Transverse colon (tissue), 4 donors: ENCODE measurements at places on chromosomes 1 and 21. TPM values are rescaled to one million over a fixed set of nuclear protein-coding genes. Genes with fewer than 3 reads are reported as not detected.

DNA sequence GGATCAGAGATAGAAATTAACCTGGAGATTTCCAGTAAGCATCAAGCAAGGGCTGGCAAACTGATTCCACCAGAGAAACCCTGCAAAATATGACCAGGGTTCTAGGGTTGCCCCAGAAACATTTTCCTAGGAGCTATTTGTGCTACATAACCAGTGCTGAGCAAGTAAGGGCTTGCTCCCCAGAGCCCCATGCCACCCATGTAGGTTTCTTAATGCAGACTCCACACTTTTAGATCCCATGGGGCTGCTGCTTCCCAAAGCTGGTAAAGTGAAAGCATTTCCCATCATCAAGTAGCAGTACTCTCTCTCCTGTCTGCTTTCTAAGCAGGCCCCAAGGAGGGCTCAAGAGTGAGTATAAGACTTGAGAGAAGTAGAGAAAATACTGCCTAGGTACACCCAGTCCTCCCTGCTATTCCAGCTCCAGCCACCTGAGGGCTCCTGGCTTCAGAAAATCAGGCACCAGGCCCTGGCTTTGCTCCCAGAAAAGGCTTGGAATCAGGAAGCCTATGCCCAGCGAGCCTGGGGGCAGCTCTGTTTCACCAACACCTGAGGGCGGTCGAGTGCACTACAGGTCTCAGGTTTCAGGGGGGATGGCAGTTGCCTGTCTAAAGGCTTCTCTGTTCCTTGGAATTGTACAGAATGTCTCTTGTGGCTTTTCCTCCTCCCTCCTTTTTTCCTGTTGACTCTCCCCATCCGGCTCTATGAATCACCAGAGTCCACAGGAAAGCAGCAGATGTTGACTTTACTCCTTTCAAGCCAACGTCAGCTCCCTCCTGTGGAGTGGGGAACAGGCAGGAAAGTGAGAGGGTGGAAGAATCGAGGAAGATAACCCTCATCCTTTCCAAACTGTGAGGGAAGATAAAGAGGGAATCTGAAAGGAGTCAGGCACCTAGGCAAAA lies 6.2 kb upstream of the ANKRD35 start:
- peak; percentile 94 for DNase-seq

- DNase-seq = peak; percentile 57
Measured at GRCh38 chr1:165369255-165369848, 12.8 kb upstream of the LMX1A start.

DNA sequence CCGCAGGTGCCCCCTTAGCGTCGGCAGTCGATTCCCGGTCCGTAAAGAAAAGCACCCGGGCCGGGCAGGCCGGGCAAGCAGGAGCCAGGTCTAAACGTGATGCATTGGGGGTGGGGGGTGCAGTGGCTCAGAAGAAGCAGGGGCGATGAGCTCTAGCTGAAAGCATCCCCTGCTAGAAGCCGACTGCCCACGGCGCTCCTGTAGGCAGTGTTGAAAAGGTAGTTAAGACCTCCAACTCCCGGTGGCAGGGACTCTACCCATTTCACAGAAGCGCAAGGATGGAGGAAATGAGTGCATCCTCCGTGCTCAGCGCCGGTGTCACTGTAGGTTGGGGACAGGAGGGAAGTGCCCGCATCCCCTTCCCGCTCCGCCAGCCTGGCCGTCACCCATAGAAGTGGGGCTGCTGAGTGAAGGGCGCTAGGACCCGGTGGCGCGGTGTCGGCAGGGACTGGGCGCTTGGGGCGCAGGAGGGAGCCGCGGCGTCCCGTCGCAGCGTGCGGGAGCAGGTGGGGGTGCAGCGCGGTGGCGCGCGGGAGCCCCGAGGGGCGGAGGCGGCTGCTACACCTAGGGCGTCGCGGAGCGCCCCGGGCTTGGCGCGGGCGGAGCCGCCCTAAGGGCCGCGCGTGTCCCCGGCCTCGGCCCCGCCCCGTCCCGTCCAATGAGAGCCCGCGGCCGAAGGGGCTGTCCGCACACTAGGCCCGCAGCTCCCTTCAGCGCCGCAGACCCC lies at the start of gene WNT2B:
TSS of gene WNT2B (plus strand) at position 688 of the 727 bp plus-strand sequence. CDS start 298 bp downstream, outside the sequence.
- DNase-seq = peak; percentile 49

DNA sequence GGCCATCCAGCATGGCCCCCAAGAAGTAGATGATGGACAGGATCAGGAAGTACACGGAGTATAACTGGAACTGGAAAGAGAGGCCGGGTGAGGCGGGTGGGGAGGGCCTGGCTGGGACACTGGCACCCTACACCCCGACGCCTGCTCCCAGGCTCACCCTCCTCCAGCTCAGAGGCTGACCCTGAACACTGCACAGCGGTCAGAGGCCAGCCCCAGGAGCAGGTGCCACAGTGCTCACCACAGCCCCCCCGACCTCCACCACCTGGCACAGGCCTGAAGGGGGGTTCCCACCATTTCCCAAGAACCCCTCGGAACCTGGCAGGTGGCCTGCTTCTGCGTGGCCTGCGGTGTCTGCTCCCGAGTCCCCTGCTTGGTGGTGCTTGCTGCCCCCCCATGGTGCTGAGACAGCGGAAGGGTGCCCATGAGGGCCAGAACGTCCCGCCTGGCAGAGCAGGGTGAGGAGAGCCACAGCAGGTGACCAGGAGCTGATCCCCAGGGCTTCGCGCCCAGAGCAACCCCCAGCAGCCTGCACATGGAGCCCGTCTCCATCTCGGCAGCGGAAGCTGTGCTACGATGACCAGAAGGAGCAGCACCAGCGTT lies 26.1 kb downstream of the SLC19A1 start:
- no peak for DNase-seq

DNA sequence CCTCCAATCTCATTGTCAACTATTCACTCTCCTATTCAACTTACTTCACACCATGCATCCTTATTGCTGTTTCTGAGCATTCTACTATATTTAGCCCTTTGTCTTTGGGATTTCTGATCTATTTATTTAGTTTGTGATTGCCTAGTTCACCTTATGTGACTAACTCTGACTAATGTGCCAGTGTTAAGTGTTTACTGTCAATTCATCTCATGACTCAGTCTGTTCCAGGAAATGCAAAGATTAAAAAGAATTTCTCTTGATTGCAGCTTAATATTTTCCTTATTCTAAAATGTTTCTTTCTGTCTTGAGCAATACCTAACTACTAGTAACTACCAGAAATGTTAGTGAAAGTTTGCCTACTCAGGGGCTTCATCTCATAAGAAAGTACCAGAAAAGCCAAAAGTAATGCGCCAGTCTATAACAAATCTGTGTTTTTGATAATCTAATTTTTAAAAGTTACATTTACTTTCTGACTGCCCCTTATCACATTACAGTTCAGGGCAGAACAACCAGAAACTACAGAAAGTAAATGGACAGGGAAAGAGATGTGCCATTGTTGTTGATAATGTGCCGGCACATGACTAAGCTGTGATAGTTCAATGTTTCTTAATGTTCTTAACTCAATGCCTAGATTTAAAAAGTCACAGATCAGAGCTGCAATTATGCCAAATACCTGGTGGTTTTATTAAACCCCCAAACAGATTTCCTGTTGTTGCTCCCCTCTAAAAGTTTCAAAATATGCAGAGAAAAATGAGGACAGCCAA lies 556.5 kb downstream of the PTBP2 start:
- no peak for DNase-seq

- DNase-seq = no peak
Measured at GRCh38 chr1:108045460-108045859, 80.5 kb upstream of the VAV3 start.

DNA sequence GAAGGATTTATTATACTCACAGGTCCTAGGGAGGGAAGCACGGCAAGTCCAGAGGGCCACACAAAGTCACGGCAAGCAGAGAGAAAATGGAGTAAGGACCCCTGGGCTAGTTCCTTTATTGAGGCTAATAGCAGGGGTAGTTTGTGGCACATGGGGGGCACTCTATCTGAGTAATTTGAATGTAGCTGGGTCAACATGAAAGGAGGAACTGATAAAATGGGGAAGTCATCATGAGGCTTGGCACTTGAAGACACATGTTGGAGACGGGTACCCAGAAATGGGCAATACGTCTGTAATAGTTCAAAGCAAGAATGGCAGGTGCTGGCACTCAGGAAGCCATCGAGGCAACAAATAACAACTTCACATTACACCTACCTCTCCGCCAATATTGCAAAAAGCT lies 1136.4 kb downstream of the MRPL39 start:
- no peak for DNase-seq

- DNase-seq = no peak
Measured at GRCh38 chr1:69738458-69739250, 170.9 kb downstream of the LRRC7 start.

GRCh38 chr1:89279011-89279466 lies 6.4 kb upstream of the GBP5 start:
- no peak for DNase-seq

- peak; percentile 79 for DNase-seq
Measured at GRCh38 chr1:203649999-203650836, 23.6 kb downstream of the ATP2B4 start.

DNA sequence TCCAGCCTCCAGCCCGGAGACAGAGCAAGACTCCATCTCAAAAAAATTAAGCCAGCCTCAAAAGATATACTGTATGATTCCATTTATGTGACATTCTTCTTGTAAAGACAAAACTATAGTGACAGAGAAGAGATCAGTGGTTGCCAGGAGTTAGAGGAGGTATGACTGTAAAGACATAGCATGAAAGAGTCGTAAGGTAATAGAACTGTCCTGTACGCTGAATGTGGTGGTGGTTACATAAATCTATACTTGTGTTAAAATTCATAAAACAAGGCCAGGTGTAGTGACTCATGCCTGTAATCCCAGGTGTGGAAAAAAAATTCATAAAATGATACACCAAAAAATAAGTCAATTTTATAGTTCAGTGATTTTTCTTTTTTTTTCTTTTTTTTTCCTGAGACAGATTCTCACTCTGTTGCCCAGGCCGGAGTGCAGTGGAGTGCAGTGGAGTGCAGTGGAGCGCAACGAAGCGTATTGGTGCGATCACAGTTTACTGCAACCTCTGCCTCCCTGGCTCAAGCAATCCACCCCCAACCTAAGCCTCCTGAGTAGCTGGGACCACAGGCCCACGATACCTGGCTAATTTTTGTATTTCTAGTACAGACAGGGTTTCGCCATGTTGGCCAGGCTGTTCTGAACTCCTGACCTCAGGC lies 84.9 kb upstream of the CXADR start:
- no peak for DNase-seq

- peak; percentile 84 for DNase-seq
Measured at GRCh38 chr1:1435106-1435903, at the start of gene VWA1. TSS of gene VWA1 (plus strand) at chr1:1435690. CDS start at chr1:1435749, 59 bp downstream.

- no peak for DNase-seq
Measured at GRCh38 chr1:157176016-157176415, 37.8 kb upstream of the ETV3 start.

DNA sequence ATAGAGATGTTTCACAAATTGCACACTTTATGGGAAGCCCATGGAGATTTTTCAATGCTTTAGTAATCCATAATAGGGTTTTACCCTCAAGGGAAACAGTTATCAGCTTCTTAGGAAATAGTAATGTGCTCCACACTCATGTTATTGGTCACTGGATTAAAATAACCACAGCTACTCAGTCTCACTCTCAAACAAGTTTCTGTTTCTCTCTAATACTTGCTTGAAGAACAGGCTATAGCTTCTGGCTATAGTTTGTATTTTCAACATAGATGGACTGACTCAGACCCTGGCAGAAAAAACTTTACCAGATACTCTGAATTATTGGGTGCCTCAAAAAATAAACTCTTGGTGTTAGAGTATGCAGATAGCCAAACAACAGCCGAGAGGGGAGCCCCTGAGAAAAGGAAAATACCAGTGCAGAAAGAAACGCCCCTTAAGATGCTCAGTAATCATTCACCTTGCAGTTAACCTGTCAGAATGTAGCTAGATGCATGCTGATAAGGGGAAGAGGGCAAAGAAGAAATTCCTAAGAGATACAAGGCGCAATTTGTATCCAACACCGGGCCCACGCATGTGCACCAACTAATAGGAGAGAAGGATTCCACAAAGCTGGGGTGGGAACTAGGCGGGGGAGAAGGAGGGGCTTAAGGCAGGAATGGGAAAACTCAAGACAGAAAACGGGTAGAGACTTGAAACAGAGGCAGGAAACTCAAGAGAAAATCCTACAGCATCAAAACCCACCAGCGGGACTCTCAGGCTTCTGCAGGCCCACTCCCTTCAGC lies 30.4 kb upstream of the PDE4B start:
- DNase-seq = no peak

DNA sequence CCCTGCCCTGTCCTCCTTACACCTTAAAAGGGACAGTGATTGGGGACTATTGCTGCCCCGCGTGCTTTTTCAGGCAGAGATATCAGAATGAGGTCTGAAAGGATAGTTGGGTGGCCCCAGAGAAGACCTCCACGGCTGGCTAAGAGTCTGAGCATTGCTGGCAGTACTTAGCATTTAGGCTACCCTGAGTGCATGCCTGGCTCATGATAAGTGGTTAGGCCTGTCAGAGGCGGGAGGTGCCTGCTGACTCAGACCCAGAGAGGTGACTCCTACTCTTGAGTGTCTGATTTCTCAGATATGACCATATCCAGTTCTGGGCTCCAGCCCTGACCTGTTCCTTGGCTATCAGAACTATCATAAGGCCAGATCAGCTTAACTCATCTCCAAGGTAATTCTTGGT lies 213.7 kb downstream of the PBX1 start:
- peak; percentile 65 for DNase-seq

DNA sequence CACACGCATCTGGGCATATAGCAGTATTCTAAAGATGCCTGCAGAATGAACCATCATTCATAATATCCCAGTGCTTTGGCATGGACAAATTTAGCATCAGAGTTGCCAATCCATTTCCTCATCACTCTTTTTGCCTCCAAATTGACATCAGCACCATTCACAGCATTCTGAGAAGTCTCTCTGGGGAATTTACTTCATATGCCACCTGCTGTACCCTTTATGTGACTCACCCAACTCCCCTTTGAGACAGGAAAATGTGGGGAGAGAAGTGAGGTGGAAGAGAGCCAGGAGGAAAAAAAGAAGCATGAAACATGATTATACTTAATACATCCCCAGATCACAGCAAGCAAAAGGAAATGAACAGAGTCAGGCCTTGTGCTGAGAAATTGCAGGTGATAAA lies 37.4 kb downstream of the RAB3B start:
- DNase-seq = no peak

IKBKE gene
- total RNA-seq = 13.8 TPM

KCND3 gene
- total RNA-seq = 3.0 TPM

KANK4 gene
- 1.3 TPM for total RNA-seq

SHE gene
- 8.2 TPM for total RNA-seq

GJA4 gene
- total RNA-seq = 3.2 TPM

GIPC2 gene
- 15.7 TPM for total RNA-seq

TMEM183A gene
- total RNA-seq = 110 TPM

DCST2 gene
- 1.9 TPM for total RNA-seq
